ENCODE measurements at places on chromosomes 13 and 19. TPM values are rescaled to one million over a fixed set of nuclear protein-coding genes. Genes with fewer than 3 reads are reported as not detected.

The B3GNT3 gene
- not detected for total RNA-seq

The B3GNT8 gene
- 3.2 TPM for total RNA-seq

The ICAM5 gene
- total RNA-seq: 0.36 TPM

The KLF2 gene
- total RNA-seq: 425 TPM

The ILF3 gene
- total RNA-seq: 302 TPM

The NPHS1 gene
- not detected for total RNA-seq

The GAPDHS gene
- total RNA-seq: not detected

The LAIR1 gene
- 59.8 TPM for total RNA-seq

The ZNF556 gene
- not detected for total RNA-seq

The FCER2 gene
- not detected for total RNA-seq

The UBE2L5 gene
- total RNA-seq: not detected

The SLC25A41 gene
- not detected for total RNA-seq

The LRRC63 gene
- total RNA-seq: 0.75 TPM

The C1QTNF9 gene
- not detected for total RNA-seq

The ELAVL1 gene
- 54.7 TPM for total RNA-seq

The TEX29 gene
- not detected for total RNA-seq

The RASIP1 gene
- total RNA-seq: 0.22 TPM

The LHFPL6 gene
- not detected for total RNA-seq

The EBPL gene
- total RNA-seq: 15.3 TPM

The IGFL1 gene
- not detected for total RNA-seq

The CD22 gene
- total RNA-seq: 0.30 TPM

The NLRP12 gene
- total RNA-seq: not detected

The GNG7 gene
- 4.2 TPM for total RNA-seq

The JSRP1 gene
- 1.3 TPM for total RNA-seq

The ONECUT3 gene
- not detected for total RNA-seq

The ZNF626 gene
- 19.8 TPM for total RNA-seq

The KIR3DL1 gene
- total RNA-seq: not detected

The CGB3 gene
- not detected for total RNA-seq

The DIRAS1 gene
- total RNA-seq: not detected

The MYO1F gene
- 329 TPM for total RNA-seq

The CGB8 gene
- total RNA-seq: not detected

The SIGLEC5 gene
- not detected for total RNA-seq

The RFXANK gene
- 77.2 TPM for total RNA-seq

The INSR gene
- 2.2 TPM for total RNA-seq

The NLRP9 gene
- not detected for total RNA-seq

The OR7A5 gene
- total RNA-seq: not detected

The LRFN3 gene
- total RNA-seq: 15.7 TPM

The IGFL3 gene
- total RNA-seq: not detected

The RXFP2 gene
- not detected for total RNA-seq

The CD177 gene
- not detected for total RNA-seq

The PROSER3 gene
- total RNA-seq: 45.1 TPM

The C19orf67 gene
- total RNA-seq: not detected

The TYROBP gene
- 17.3 TPM for total RNA-seq

The PHLDB3 gene
- 47.3 TPM for total RNA-seq

The ZNF772 gene
- total RNA-seq: 12.8 TPM

The GJB2 gene
- total RNA-seq: not detected

The TUBA3C gene
- total RNA-seq: not detected

The DAND5 gene
- total RNA-seq: not detected

The ISOC2 gene
- 9.9 TPM for total RNA-seq

The SMIM24 gene
- not detected for total RNA-seq

The TMEM38A gene
- total RNA-seq: 0.67 TPM

The LGALS7B gene
- total RNA-seq: not detected

The DPF1 gene
- total RNA-seq: not detected

The NAT14 gene
- total RNA-seq: 2.7 TPM

The CALR3 gene
- not detected for total RNA-seq

The KLK14 gene
- 1.1 TPM for total RNA-seq

The LYPD3 gene
- total RNA-seq: 3.7 TPM

The NAA16 gene
- total RNA-seq: 62.3 TPM
